ENCODE measurements at places on chromosomes 6 and 20.

DNA sequence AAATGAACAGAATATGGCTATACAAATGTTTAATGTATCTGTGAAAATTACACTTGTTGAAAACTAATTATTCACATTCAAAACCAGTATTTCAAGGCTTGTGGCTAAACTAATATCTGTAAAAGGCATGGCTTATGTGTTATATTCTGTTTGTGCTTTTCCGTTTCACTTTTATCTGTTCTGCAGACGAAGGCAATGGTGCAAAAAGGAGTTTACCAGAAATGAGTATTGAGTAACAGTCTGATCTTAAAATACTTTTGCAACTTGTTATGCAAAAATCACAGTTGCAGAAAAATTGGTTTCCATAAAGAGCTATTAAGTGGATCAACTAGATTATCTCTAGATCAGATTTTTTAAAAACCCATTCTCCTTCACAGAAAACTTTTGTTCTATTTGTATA is 9.4 kb upstream of the STX11 start:
- no peak for DNase-seq

- DNase-seq: no peak
These were observed 10.4 kb downstream of the NOX3 start for GRCh38 chr6:155444952-155445903.

- DNase-seq: no peak
These were observed 89.5 kb downstream of the CHMP4B start for GRCh38 chr20:33900521-33901131.

- DNase-seq: no peak
These were observed 4.5 kb downstream of the MUCL3 start for GRCh38 chr6:30945281-30945680.

- DNase-seq: no peak
These were observed 51.3 kb downstream of the NCOA3 start for GRCh38 chr20:47552996-47553395.

DNA sequence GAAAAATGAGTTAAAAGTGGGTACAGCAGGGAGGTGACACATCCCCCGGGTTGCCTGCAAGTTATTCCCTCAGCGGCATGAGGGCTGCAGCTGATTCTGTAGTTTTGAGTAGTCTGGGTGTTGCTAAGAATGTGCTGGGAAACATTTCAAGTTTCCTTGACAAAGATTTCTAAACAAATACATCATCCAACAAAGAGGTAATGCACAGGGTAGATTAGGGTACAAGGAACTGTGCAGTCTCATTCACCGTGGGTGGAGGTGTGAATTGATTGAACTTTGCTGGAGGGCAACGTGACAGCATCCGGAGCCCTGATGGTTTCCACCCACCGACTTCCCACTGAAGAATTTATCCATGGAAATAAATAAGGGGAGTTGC is 21.8 kb downstream of the CASS4 start:
- DNase-seq: peak; percentile 76

DNA sequence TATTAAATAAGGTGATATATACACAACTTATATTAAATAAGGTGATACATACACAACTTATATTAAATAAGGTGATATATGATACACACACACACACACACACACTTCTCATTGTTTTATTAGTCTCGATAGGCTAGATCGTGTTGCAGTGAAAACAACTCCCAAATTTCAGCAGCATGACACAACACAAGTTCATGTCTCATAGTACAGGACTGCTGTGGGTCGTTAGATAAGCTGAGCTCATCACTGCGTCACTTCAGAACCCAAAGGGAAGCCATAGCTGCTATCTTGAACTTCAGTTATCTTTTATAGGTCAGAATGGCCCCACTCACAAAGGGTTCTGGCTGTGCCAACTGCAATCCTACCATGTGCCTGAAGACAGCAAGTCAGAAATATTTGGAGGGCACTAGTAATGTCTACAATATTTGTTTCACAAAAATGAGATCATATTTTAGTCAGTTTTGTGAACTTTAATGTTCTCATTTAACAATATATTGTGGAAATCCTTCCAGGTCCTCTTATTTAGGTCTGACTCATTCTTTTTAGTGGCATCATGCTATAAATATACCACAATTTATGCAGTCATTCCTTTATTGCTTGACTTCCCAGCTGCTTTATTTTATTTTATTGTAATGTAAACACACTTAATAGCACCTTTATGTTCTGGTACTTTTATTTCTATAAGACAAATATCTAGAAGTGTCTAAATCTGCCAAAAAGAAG is 290.2 kb downstream of the PHACTR1 start:
- DNase-seq: peak; percentile 63

DNA sequence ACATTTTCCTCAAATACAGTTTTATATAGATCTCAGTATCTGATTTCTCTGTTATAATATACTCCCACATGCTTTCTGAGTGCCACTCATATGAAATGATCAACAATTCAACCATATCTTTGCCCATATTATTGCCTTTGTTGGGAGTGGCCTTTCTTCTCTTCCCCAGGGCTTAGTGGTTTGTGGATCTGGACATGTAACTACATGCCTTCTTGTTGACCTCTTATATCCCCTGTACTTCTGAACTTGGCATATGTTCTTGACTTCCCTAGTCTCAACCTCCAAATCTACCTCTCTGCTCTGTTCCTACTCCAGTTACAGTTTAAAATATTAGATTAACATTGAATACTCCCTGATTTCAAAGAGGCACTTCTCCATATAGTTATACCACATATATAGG is 34.3 kb upstream of the PRIM2 start:
- no peak for DNase-seq

- DNase-seq: peak; percentile 37
These were observed at the start of gene GID8 for GRCh38 chr20:62938105-62938888. Gene GID8 (plus strand): TSS chr20:62938147. CDS start chr20:62941503, 3,356 bp downstream.

DNA sequence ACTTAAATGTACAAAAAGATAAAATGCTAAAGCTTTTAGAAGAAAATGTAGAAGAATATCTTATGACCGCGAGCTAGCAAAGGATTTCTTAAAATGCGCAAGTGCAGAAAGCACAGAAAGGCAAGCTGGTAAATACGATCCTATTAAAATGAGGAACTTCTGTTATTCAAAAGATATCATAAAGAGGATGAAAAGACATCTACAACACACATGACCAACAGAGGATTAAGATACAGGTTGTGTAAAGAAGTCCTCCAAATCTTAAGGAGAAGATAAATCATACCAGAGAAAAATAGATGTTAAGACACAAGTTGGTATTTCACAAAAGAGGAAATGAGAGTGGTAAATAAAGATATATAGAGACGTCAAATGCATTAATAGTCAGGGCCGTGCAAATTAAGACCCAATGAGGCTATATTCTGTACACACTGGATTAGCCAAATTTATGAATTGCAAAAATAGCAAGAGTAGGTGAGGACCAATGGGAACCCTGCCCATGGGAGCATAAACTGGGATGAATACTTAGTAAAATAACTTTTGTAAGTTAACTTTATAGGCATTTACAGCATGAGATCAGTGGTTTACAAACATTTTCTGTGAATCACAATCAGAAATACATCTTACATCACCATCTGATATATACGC is 23.0 kb downstream of the APCDD1L start:
- DNase-seq: no peak

- no peak for DNase-seq
These were observed 95.8 kb upstream of the PLCB4 start for GRCh38 chr20:8972963-8973705.

DNA sequence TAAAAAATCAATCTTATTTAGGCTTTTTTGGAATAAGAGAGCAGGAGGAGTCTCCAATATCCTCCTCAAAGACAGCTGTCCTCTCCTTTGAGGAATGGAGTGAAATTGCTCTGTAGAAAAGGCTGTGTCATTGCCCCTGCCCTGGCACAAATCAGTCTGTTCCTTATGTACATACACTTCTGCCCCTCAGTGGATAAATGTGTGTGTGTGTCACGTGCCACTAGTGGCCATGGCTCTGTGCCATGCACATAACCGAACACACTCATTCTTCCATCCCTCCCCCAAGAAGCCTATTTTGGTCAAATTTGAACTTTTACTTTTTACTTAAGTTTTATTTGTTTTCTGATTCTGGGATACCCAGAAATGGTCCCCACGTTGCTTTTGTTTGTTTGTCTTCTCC is 49.2 kb downstream of the ANKS1A start:
- DNase-seq: no peak

- peak; percentile 57 for DNase-seq
These were observed 481.3 kb upstream of the CITED2 start for GRCh38 chr6:139855671-139856311.

DNA sequence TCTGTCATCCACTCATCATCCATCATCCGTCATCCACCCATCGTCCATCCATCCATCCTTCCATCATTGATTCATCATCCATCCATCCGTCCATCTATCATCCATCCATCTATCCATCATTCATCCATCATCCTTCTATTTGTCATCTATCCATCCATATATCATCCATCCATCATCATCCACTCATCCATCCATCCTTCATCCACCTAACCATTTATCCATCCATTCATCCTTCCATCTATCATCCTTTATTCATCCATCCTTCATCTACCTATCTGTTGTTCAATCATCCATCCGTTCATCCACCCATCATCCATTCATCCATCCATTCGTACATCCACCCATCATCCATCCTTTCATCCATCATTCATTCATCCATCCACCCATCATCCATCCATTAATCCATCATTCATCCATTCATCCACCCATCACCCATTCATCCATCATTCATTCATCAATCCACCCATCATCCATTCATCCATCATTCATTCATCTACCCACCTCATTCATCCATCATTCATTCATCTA is 266.4 kb downstream of the CDH4 start:
- DNase-seq: no peak

DNA sequence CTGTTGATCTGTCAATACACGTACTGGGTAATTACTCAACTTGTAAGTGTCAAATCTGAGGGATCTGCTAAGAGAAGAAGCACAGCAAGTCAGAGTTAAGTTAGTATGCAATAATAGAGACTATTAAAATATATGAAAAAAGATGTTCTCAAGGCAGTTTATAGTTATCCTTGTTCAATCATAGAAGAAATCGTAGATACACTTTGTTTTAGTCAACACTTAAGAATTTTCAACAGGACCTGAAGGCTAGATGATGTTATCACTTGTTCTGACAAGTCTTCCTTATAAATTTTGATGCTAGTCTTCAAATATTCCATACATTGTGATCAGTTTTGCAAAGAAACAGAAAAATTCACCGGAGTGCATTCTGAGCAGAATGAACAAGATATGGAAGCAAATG is 91.1 kb upstream of the KCNQ5 start:
- DNase-seq: no peak

DNA sequence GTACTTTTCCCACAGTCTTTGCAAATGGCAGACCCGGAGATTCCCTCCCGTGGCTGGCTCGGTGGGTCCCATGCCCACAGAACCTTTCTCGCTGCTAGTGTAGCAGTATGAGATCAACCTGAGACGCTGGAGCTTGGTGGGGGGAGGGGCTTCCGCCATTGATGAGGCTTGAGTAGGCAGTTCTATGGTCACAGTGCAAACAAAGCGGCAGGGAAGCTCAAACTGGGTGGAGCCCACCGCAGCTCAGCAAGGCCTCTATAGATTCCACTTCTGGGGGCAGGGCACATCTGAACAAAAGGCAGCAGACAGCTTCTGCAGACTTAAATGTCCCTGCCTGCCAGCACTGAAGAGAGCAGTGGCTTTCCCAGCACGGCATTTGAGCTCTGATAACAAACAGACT is 186.0 kb upstream of the KCNK16 start:
- no peak for DNase-seq

DNA sequence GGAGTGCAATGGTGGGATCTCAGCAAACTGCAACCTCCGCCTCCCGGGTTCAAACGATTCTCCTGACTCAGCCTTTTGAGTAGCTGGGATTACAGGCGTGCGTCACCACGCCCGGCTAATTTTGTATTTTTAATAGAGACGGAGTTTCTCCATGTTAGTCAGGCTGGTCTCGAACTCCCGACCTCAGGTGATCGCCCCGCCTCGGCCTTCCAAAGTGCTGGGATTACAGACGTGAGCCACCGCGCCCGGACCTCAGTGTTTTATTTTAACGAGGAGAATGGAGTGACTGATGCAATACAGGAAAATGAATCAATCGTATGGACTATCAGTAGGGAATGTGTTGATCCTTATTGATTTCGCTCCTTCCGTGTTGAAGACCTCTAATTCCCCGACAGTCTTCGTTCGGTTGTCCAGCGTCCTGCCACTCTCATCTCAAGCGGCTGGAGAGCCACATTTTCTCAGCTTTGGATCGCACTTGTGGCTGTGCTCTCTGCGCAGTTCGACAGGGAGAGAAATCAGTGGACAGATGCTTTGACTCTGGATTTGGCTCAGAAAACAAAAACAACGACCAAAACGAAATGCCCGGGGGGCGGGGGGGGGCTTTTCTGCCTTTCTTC is 166.2 kb downstream of the TRIM27 start:
- no peak for DNase-seq

DNA sequence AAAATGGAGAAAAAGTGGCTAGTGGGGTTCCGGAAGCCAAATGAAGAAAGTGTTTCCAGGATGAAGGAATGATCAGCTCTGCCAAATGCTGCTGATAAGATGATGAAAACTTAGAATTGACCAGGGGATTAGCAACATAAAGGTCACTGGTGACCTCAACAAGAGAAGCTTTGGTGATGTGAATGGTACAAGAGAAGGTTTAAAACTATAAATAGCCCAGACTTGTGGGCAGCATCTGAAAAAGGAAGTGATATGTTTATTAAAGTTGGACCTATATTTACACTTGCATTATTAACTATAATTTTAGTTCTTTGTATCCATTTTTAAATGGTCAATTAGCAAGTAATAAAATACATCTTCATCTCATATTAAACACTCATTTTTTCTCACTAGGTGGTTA is 45.1 kb downstream of the CGA start:
- DNase-seq: no peak

- peak; percentile 56 for DNase-seq
These were observed 445.1 kb upstream of the JAG1 start for GRCh38 chr20:11118802-11119380.

DNA sequence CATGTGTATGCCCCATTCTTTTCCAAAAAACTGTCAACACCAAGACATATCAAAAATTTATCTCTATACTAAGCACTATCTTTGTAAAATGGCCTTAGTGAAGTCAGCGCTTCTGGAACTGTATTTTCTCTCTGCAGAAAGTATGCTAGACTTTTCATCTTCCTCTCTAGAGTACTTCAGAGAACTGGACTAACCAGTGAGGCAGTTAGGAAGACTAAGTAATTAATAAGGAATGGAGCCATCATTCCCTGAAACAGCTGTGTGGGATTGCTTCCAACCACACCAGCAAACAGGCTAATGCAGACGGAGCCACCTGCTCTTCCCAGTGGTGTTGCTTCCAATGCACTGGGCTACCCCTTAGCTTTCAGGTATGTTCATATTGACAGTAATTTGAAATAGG is 169.1 kb upstream of the FUT9 start:
- no peak for DNase-seq

- no peak for DNase-seq
These were observed 37.6 kb downstream of the PLEKHG1 start for GRCh38 chr6:150637266-150637665.

- DNase-seq: peak; percentile 87
These were observed at the start of gene PHF1 for GRCh38 chr6:33410711-33411631. Gene PHF1 (plus strand): TSS chr6:33411014. CDS start chr6:33412264, 1,250 bp downstream.

DNA sequence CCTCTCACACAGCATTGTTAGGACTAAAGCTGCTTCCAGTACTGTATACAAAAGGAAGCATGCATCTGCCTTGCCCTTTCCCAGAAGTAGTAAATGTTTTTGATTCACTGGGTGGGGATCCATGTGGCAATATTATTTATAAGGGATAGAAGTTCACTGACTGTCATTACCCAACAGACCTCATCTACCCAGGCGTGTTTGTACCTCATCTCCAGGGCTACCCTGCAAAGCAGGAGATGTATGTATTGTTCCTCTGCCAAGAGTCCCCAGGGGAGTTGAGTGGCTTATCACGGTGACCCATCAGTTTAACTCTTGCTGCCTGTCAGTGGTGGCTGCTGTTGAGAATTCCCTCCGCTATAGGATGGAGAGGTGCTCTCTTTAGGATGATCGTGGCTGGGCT is 42.5 kb downstream of the SLC24A3 start:
- no peak for DNase-seq

Data from fibroblast of skin of right biceps (primary cell).